ENCODE measurements at places on chromosomes 2 and 18.

DNA sequence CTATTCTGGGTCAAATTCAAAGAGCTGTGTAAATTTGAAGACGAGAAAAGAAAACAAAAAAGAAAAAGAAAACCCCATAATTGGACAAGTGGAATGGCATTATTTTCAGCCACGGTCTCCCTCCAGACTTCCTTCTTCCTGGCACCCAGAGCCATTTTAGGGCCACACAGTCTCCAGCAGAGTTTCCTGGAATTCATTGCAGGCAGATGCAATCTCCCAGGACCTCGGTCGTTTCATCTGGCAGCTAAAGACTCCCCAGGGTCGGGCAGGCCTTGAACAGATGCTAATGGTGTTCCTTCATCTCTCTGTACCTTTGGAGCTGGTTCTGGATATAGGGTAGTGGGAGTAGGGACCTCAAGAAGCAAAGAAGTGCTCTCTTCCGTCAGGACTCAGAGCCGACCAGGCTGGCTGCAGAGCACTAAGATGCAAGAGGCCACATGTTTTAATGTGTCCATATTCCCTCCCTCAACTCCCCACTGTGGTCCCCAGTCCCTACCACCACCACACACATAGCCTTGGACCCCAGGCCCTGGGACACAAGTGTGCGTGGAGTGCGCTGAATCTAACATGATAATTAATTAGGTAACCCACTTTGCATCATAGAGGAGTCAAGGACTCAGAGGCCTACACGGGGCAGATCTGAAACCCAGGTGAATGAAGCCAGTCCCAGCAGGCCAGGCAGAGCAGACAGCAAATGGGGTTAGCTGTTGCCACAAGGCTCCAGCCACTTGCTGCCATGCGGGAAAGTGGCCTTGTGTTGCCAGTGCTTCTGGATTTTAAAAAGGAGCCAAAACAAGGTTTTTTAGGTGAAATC is 109.3 kb upstream of the ATL2 start:
- DNase-seq: no peak

- no peak for DNase-seq
These were observed 360.4 kb upstream of the ZC3H15 start for GRCh38 chr2:186125625-186126024.

GRCh38 chr18:54774981-54775665 is 53.2 kb upstream of the RAB27B start:
- DNase-seq: no peak

GRCh38 chr18:73151086-73151485 is 283.3 kb upstream of the NETO1 start:
- DNase-seq: no peak

- no peak for DNase-seq
These were observed 572.7 kb downstream of the EPHA4 start for GRCh38 chr2:220999356-220999755.

- DNase-seq: no peak
These were observed 286.8 kb upstream of the HNMT start for GRCh38 chr2:137677466-137677865.

GRCh38 chr18:29154196-29154757 is 977.3 kb upstream of the CDH2 start:
- DNase-seq: no peak

DNA sequence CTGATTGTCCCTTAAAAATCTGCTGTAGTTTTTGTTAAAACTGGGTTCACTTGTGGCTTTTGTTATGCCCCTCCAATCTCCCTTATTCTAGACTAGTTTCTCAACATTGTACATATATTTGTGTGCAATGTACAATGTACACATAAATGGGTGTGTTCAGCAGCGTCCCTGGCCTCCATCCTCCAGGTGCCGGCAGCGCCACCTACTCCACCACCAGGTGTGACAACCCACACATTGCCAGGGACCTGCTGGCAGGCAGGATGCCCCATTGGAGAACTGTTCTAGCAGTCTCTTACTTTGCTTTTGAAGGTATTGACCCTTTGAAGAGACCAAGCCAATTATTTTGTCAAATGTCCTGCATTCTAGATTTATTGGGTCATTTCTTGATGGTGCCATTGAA is 75.4 kb downstream of the SH3RF3 start:
- no peak for DNase-seq

DNA sequence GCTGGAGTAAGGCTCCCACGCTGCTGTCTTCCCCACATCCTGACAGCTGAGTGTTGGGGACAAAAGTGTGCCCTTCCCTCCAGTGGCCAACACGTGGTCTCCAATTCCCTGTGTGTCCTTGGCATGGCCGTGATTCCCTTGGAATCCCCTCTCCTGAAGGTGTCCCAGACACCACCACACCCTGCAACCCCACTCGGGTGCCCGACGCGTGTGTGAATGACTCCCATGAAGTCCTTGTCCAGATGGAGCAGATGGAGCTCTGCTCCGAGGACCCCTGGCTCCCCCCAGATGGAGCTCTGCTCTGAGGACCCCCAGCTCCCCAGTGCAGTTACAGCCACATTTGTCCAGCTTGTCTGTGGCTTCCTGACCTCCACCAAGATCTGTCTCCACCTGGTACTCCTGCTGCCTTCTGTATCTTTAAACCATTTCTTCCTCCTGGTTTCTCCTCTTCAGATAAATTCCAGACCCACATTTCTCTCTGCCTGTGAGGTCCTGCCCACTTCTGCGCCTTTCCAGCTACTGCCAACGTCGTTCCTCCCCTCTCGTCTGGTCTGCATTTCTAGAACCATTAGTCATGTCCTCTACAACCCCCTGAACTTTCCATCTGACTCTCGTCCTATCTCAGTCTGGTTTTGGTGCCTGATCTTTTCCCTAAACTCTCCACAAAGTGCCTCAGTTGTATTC is 86.8 kb upstream of the PXDN start:
- no peak for DNase-seq

GRCh38 chr18:9996094-9996493 is 82.3 kb downstream of the VAPA start:
- no peak for DNase-seq

DNA sequence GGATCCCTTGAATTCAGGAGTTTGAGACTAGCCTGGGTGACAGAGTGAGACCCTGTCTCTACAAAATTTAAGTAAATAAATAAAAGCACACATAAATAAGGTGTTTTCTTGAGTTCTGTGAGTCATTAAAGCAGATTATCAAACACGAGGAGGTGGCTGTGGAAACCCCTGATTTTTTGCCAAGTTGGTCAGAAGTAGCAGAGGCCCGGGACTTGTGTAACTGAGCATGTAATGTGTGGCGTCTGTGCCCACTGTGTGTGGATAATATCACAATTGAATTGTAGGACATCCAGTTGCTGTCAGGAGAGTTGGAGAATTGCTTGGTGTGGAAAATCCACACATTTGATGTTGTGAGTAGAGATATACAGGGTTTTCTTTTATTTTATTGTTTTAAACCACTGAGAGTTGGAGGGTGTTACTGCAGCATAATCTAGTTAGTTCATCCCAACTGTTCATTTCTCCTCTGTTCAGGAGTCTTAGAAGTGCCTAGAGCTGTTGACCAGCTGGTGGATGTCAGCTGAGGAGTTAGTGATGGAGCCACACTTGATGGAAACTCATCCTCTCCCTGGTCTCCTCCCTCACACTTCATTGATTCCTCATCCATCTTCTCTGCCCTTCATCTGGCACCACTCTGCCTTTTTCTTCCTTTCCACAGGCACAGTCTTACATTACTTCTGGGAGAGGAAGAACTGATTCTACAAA is 45.9 kb upstream of the RHOB start:
- DNase-seq: no peak

DNA sequence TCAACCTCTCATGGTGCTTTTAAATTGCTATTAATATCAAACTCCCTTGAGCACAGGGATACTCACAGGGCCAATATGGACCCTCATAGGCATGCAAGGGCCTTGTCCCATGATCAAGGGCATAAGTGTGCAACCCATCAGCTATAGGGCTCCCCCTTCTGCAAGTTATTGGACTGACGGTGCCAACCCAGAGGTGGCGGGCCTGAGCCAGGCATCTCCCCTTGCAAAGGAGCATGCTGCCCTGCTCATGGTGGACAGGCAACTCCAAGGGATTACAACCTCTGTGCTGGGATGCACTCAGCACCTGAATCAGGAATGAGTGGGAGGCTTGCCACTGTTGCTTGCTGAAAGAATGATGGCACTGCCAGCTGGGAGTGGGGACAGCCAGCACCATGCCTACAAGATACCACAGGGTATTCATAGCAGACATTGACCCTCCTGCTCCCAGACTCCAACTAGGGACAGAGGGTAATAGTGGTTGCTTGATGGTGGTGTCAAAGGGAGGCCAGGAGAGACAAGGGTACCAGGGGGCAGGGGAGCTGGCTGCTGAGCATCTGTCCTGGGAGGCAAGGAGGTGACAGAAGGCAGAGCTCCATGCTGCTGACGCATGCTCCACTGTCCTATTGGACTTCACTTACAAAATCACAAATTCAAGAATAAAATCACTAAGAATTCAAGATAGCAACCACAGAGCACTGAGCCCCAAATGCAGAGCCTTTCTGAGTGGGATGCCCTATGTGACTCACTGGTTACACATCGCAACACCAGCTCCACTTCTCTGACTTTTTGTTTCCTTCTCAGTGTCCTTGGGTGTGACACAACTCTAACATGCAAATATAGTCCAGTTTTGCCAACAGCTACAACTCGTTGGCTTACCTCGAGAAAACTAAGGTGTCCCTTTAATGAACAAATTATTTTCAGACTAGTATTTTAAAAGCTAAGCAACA is 157.1 kb upstream of the CCDC150 start:
- no peak for DNase-seq

DNA sequence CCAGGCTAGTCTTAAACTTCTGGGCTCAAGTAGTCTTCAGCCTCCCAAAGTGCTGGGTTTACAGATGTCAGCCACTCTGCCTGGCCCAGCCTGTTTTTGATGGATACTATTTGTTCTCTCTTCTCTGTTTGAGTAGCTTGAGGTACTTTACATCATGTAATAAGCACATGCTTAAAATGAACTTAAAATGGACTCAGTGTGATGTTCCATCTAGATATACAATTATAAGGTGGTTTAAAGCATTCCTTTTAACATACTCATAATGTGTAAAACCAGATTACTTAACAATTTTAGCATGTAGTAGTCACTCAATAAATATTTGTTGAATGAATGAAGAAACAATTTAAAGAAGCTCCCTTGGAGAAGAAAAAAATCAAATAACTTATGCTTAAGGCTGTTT is 9.6 kb downstream of the PTPRM start:
- no peak for DNase-seq

DNA sequence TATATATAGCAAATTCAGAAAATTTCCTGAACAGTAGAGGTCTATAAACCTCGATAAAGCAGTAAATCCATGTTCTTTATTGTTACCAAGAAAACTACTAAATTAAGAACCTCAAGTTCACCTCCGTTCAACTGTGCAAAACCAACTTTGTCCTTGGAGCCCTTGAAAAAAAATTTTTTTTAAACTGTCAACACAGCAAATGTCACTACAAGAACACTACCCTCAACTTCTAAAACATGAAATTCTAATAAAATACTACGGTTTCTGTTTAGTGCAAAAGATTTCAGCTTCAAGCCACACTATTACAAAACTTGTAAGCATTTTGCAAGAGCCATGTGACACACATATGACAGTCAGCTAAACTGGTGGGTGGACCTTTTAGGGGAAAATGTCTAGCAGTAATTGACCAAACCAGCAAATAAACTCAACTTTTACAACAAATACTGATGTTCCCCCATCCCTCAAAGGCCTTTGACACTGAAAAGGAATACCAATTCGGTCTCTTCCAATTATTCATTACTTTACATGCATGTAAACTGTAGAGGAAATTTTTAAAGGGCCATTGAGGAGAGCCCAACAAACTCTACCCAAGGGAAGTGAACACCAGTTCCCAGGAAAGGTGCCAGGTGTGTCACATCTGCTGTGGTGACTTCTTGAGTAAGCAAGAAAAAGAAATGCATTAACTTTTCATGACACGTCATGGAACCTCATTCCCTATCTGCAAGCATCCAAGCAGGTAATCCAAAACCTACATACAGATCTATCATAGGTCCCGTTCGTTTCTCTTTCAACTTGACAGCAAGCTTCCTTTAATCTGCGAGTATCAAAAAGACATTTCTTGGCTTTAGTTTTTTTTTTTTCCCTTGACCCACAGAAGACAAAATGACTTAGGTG is 1.4 kb downstream of the RAB1A start:
- DNase-seq: no peak

DNA sequence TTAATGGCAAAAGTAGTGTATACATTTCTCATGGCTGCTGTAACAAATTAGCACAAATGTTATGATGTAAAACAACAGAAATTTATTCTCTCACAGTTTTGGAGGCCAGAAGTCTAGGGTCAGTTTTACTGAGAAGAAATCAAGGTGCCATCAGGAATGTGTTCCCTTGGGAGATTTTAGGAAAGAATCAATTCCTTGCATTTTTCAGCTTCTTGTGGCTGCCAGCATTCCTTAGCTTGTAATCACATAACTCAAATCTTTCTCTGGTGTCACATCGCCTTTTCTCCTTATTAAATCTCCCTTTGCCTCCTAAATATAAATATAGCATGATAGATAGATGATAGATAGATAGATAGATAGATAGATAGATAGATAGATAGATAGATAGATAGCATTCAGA is 307.0 kb upstream of the REG3G start:
- DNase-seq: no peak

DNA sequence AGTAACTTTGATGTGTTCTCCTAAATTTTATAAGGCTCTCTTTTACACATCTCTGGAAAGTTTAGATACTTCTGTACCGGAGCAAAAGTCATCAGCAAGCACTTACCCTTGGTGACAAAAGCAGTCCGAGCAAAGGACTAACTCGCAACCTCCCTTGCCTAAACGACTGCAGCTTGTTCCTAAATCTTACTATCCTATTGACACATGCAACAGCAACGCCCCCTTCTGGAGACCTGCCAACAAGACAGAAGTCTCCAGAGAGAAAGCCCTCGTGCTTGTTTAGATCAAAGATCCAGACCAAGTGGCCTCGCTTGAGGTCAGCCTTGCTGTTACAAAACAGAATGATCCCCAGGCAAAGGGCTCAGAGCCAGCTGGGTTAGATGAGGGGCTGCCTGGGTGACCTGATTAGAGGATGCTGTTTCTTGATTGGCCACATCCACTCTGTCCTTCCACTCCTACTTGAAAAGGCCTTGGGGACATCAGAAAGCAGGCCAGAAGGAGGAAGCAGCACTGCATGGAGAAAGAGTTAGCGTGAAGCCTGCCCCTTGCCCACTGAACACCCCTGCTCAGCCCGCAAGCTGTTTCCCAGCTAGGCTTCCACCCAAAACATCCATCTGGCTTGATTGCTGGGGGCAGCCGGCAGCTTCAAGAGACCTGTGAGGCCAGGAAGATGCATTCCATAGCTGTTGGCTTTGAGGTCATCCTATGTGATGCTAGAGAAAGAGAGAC is 94.3 kb downstream of the HNRNPLL start:
- DNase-seq: peak; percentile 86

GRCh38 chr2:82055846-82056245 is 1751.3 kb upstream of the LRRTM1 start:
- DNase-seq: no peak

DNA sequence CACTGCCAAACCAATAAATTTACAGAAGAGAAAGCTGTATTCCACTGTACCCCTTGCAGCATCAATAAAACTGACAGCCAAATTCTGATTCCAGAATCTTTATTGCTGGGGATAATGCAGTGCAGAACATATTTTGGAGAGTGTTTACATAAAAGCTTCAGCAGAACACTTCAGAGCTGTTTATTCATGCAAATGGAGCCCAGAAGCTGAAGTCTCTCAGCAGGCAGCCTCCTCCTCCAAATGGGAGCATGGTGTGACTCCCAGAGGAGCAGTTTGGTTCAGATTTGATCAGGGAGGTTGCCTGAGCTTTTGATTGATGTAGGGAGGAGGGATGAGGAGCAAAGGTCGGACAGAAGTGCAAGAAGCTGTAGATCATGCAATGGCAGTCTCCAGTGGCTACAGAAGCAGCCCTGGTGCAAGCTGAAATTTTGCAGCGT is 22.4 kb downstream of the LHCGR start:
- no peak for DNase-seq

GRCh38 chr2:11123001-11123809 is 32.1 kb upstream of the SLC66A3 start:
- DNase-seq: no peak

Measured in activated CD4-positive, alpha-beta T cell treated with anti-CD3 and anti-CD28 coated beads, Interleukin-2, Interleukin-4, amounts not matched to agents 100 ng/mL and 50 ng/mL, durations not matched to agents 16 hours and 8 hours (primary cell).